ENCODE measurements at places on chromosomes 16 and 17.

GRCh38 chr16:85428899-85429775 lies 184.0 kb upstream of the GSE1 start:
- no peak for DNase-seq

GRCh38 chr16:67917852-67918236 lies 13.8 kb downstream of the CTRL start:
- DNase-seq: peak; percentile 8

DNA sequence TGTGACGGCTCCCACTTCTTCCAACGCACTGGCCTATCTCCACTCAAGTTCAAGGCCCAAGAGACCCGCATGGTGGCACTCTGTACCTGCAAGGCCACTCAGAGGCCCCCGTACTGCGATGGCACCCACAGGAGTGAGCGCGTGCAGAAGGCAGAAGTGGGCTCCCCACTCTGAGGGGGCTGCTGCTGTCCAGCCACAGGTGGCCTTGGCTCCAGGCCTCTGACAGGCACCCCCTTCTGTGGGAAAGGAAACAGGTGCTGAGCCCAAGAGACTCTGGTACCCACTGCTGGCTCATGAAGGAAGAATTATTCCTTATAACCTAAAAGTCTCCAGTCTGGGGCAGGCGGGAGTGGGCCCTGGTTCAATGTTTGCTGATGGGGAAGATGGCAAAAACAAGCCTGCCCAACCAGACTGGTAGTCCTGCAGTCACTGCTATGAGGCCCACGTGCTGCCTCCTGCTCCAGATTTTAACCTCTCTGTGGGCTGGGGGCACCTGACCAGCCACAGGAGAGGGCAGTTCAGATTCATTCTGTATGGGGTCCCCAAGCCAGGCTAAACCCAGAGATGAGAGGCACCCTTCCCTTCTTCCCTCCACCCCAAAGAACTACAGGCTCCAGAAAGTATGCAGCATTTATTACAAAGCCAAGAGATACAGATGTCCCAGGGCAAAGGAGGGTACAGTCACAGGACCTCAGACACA lies 3.3 kb downstream of the CISD3 start:
- DNase-seq: no peak

- DNase-seq: no peak
These were observed 116.6 kb downstream of the IRF8 start for GRCh38 chr16:86015606-86016005.

- no peak for DNase-seq
These were observed 13.3 kb downstream of the SOCS1 start for GRCh38 chr16:11242658-11243057.

DNA sequence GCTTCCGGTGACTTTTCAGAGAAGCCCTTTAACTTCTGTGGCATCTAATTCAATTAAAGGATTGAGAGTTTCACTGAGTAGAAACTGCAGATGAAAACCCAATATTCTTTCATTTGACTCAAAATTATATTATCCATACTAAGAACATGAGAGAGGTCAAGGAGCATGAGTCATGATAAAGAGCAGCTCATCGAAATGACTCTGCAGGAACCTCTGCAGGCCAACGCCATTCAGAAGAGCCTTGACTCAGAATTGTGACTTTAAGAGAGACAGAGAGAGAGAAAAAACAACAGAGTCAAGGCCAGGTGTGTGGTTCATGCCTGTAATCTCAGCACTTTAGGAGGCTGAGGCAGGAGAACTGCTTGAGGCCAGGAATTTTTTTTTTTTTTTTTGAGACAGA lies 417.2 kb upstream of the XYLT1 start:
- no peak for DNase-seq

- no peak for DNase-seq
These were observed 95.7 kb downstream of the CACNG1 start for GRCh38 chr17:67139784-67140665.

- no peak for DNase-seq
These were observed 431.2 kb downstream of the SLC39A11 start for GRCh38 chr17:72661116-72661944.

- no peak for DNase-seq
These were observed 103.1 kb upstream of the DYNLRB2 start for GRCh38 chr16:80437707-80438106.

DNA sequence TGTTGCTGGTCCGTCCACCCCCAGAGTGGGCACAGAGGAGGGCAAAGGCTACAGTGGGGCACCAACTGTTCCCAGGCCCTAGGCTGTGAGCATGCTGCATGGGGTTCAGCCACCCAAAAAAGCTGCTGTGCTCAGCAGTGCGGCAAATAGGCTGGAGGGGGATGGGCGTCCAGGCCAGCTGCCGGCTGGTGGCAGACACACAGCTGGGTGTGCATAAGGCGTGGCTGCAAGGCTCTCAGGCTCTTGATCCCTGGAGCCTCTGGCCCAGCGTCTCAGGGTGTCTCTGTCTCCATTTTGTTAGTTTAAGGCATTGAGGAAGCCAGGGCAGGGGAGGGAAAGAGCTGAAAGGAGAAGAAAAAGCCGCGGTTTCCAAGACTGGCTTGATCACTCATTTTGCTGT lies 8.8 kb downstream of the RPL19 start:
- DNase-seq: no peak

GRCh38 chr17:61289408-61290385 lies 109.9 kb upstream of the TBX2 start:
- DNase-seq: no peak

DNA sequence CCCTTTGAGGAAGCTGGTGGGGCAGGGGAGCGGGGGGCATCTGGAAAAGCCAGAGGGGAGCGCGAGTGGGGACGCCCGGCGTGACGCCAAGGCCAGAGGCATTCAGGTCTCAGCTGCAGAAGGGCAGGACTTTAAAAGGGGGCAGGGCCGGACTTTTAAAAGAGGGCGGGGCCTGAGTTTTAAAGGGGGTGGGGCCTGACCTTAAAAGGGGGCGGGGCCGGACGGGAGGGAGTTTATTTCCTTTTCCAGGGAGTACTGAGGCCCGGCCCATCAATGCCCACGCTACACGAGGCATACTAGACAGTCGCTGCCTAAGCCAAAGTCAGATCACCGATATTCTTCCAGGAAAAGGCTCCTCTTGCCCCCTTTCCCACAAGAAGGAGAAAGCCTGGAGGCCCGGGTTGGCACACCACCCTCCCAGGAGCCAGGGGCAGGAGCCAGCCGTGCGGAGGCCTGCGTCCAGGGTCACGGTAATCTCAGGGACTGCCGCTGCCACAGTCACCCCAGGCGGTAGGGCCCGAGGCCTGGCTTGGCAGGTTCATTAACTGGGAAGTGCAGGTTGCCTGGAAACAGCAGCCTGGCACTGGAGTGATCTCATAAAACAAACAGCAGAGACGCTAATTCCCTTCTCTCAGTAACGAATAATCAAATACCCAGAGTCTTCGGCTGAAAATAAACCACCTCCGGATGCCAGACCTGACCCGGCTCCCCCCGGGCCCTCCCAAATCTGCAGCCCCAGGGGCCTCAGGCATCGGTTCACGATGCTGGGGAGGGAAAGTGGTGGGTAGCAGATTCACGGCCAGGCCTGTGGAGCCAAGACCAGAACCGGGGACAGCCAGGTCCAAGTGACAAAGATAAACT lies 90.7 kb downstream of the TIMM22 start:
- no peak for DNase-seq

DNA sequence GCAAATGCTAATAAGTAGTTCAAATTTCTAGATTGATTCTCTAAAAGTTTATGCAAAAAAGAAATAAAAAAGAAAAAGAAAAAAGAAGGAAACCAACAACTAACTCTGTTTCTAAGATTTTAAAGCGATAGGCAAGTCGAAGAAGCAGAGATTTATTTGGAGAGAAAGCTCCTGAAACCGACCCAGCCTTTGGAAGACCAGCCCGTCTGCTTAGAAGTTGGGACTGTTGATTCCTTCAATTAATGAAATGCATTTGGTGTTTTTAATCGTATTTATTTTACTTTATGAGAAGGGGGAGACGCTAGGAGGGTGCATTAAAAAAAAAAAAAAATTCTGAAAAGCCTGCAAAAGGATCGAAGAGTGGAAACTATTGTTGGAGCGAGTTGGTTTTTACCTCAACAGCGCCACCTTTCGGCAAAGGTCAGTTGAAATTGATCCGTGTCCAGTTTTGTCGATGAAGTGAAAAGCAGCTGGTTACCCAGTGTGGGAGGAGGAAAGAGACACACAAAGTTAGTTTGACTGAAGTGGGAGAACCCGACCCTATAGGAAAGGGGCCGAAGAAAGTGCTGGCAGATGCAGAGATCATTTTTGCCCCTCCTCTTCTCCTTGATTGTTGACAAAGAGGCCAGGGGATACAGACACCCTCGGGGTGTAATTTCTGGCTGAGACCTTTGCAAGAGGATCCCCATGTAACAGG lies 1.5 kb upstream of the MAF start:
- DNase-seq: no peak

DNA sequence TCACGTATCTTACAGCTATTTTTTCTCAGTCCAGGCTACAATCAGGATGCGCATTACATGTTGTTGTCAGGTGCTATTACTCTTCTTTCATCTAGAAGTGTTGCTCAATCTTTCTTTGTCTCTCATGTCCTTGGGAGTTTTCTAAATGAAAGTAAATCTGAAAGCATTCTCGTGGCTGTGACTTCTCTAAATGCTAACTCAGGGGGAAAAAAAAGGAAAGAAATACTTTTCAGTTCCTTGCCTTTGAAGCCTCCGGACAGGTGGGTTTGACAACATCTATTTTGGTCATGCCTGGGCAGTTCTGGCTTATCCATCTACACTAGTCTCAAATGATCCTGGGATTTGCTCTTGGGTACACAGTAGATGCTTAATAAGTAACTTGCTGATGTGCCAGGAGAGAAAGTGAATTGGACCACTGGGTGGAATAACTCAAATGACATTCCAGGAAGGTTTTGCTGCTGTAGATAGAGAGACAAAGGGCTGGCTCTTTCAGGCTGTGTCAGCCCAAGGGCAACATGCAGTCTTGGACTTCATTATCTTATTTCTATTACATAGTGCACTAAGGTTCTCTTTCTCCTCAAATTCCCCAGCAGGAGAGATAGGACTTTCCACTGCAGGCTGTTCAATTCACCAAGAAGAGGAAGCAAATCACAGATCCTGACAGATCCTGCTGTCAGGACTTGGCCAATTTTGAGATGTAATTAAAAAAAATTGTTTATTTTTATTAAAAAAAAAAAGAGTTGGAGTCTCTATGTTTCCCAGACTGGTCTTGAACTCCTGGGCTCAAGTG lies 63.6 kb upstream of the NFAT5 start:
- no peak for DNase-seq

DNA sequence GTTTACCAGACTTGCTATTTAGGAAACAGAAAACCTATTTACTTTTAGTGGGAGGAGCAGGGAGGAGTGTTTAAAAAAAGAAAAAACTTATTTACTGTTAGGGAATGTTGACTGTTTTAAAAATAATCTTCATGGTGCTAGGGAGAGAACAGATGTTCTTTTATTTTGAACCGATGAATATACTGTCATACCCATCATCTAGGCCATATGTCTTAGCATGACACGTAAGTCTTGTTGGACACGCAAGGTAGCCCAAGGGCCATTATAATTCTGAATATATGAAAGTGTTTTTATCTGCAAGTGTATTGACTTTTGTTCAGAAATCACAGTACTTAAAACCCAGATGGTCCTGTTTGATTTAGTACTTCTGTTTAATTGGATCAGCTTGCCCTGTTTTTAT lies 11.6 kb downstream of the WIPF2 start:
- no peak for DNase-seq

- no peak for DNase-seq
These were observed 95.7 kb upstream of the RBFOX1 start for GRCh38 chr16:7236824-7237410.

DNA sequence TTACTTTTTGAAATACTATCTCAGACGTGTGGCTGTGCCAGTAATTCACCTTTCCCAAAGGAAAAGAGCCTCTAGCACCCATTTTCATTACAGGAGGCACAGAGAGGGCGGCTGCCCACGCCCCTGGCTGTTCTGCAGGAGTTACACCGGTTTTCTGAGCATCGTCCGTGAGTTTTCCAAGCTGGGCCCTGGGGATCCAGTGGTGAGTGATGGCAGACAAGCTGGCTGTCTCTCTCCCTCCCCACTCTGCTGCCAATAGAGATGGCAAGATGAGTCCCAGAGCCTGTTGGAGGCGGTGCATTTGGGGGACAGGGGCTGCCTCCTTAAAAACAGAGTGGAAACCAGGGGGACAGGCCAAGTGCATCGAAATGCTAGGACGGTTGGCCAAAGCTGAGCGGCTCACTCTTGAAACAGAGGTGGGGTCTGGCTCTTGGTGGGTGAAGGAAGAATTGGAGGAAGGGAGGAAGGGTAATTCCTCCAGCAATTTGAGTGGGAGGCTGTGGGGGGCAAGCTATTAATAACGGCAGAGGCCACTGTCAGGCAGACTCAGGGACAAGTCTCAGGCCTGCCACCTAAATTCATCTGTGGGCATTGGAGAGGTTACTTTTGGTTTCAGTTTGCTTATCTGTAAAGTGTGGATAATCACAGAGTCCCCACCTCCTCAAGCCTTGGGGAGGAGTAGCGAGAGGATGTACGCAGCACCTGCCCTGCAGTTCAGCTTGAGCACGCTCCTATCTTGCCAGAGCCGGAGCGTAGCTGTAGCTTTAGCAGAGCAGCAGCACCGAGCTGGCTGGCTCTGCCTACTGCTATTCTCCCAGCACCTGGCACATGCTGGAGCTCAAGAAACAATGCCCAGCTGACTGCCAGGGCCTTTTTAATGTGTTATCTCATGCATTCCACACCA lies 7.5 kb upstream of the NOS2 start:
- no peak for DNase-seq

- DNase-seq: no peak
These were observed 401.0 kb downstream of the HS3ST3B1 start for GRCh38 chr17:14701886-14702285.

- DNase-seq: no peak
These were observed 1.6 kb upstream of the FOXL1 start for GRCh38 chr16:86576591-86577313.

DNA sequence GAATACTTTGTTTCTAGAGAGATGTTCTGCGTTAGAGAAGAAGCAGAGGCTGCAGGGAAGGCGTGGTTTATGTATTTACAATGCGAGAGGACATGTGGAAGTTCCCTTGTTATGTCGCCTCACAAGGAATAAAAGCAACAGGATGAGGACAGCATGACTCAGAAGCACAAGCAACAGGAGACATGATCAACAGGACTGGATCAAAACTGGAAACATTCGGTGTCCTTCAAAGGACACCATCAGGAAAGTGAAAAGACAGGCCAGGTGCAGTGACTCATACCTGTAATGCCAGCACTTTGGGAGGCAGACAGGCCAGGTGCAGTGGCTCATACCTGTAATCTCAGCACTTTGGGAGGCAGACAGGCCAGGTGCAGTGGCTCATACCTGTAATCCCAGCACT lies 52.6 kb downstream of the CCDC57 start:
- DNase-seq: no peak

- DNase-seq: no peak
These were observed 12.8 kb upstream of the GFAP start for GRCh38 chr17:44928136-44928535.

All from GOT3 (cell line).